Brain microvascular endothelial cell (primary cell): ENCODE measurements at places on chromosomes 5 and 9.

GRCh38 chr5:111277061-111277460 lies 52.9 kb downstream of the CAMK4 start:
- no peak for DNase-seq

DNA sequence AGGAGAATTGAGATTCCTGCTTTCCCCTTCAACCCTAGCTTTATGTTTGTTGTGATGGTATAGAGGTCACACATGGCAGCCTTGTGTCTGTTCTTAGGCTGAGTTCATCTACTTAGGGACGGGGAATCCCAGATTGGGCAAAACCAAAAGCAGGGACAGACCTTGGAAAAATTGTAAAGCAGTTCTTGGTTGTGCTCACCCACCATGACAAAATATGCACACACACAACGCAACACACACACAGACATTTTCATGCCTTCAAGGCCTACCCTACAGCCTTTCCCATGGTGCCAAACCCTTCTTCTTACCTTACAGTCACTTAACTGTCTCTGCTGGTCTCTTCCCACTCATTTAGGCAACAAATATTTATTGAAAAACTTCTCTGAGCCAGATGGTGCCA lies 14.8 kb downstream of the PCDHGC5 start:
- DNase-seq: no peak

DNA sequence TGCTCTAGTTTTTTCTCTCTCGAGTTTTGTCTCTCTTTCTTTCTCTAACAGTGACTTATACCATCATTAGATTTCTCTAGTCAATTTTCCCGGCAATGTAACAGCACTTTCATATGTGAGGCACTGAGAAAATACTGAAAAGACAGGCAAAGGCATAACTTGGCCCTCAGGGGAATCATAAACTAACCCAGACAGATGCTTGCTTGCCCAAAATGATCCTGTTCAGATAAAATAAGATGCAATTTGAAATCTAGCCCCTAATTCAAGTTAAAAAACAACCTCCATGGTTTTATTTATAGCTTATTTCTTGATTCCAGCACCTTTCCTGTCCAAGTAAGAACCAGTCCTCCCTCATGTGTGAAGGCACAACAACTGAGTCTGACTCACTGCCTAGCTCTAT lies 294.6 kb downstream of the GAS1 start:
- DNase-seq: no peak

DNA sequence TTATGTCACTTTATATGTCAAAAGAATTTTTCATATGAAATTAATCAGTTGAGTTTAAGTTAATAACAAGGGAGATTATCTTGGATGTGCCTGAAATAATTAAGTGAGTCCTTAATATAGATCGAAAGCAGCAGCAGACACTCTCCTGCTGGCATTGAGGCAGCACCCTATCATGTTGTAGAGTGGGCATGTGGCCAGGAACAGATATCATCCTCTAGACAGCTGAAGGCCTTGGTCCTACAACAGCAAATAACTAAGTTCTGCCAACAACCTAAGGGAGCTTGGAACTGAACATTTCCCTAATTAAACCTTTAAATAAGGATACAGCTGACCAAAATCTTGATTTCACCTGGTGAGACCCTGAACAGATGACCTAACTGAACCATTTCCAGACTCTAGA lies 25.8 kb upstream of the UGT3A1 start:
- DNase-seq: no peak

DNA sequence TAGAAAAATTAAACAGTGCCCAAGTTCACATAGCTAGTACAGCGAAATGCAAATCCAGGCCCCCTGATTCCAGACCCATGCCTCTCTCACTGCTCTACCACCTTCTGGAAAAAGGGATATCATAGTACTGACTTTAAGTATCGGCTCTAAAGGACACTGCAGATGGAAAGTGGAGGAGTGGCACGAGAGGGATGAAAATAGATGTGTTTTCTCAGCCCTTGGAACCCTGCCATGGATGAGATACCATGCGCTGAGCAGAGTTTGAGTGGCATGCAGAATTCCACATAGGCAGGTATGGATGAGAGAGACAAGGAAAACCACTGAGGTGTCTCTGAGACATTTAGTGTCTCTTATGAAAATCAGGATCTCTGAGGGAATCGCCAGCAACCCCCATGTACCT lies 18.8 kb downstream of the CKMT2 start:
- no peak for DNase-seq

DNA sequence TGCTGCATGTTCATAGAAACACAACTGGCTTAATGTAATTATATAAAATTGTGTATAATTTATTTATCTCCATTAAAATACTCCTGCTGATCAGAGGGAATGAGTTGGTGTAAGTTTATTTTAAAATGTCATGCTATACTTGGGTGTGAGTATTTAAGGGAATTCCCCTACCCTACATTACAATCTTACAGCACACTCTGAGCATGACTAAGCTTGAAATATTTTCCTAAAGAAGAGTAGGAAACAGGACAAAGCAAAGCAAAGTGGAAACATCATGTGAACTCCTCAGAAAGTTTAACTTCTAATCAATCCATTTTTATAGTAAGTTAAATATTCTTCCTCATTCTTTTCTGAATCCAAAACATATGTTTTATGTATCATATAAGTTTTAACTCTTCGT lies 1271.3 kb downstream of the EFNA5 start:
- DNase-seq: peak; percentile 32

DNA sequence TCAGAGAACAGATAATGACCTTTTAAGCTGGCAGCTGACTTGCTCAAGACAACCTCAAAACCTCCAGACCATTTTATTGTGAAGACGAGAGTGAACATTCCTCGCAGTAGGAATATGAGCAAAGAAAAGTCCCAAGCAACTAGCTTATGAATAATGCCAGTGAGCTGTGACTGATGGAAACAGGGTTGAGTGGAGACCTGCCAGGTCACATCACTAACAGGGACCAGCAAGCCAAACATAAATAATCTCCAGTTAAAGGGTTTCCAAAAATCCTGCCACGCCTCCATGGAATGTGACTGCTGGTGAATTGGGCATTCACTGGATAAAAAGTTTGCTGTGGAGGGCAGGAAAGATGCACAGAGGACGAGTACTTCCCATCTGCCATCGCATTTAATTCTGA lies 185.4 kb downstream of the CRB2 start:
- DNase-seq: no peak

GRCh38 chr5:3734632-3735031 lies 139.0 kb downstream of the IRX1 start:
- no peak for DNase-seq

DNA sequence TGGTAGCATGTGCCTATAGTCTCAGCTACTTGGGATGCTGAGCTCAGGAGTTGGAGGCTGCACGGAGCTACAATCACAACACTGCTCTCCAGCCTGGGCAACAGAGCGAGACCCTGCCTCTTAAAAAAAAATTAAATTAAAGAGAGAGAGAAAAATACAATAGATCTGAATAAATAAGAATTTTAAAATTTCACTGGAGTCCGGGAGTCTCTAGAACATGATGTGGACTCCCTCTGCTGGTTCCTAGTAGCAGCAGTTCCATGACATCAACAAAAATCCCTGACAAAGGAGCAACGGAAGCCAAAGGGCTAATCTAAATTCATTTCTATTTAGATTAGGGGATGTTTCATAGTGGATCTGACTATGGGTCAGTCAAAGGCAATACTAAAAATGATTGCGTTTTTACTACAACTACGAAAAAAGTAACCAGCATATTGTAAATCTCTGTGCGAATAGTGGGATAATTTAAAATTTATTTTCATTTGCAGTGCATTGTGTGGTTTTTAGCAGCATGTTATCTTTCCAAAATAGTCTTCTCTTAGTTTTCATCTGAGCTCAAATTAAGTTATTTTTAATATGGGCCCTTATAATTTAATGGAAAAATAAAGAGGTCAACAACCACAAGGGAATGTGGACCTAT lies 6.7 kb downstream of the INIP start:
- DNase-seq: peak; percentile 45

- no peak for DNase-seq
These were observed 32.4 kb downstream of the GNAQ start for GRCh38 chr9:77999231-77999631.

GRCh38 chr5:123438902-123439301 lies 15.7 kb upstream of the CEP120 start:
- peak; percentile 13 for DNase-seq

GRCh38 chr5:84433461-84433860 lies 48.8 kb upstream of the EDIL3 start:
- peak; percentile 53 for DNase-seq

- DNase-seq: peak; percentile 27
These were observed 154.8 kb downstream of the ADAMTS6 start for GRCh38 chr5:65326922-65327321.

- DNase-seq: peak; percentile 56
These were observed 150.9 kb downstream of the OSTF1 start for GRCh38 chr9:75239176-75239575.

DNA sequence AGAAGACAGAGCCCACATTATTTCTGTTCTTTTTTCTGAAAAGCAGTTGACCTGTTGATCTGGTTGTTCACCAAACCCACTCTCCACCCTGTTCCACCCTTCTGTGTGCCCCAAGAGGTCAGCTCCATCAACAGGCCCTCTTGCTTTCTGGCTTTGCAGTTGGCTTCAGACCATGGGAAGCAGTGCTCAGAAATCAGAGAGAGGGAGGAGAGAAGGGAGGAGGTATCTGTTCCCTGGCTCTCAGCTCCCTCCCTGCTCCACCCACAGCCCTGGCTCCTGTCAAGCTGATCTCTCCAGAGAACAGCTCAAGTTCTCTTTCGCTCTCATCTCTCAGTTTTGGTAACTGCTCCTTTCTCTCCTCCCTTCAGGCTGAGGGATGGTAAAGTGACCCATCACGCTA lies 144.2 kb upstream of the RAI14 start:
- DNase-seq: no peak

- DNase-seq: no peak
These were observed 18.5 kb downstream of the CAMSAP1 start for GRCh38 chr9:135888766-135889394.

GRCh38 chr9:95005278-95006143 lies 279.0 kb downstream of the AOPEP start:
- DNase-seq: no peak

- DNase-seq: no peak
These were observed 33.0 kb upstream of the HOMER1 start for GRCh38 chr5:79546782-79547428.

DNA sequence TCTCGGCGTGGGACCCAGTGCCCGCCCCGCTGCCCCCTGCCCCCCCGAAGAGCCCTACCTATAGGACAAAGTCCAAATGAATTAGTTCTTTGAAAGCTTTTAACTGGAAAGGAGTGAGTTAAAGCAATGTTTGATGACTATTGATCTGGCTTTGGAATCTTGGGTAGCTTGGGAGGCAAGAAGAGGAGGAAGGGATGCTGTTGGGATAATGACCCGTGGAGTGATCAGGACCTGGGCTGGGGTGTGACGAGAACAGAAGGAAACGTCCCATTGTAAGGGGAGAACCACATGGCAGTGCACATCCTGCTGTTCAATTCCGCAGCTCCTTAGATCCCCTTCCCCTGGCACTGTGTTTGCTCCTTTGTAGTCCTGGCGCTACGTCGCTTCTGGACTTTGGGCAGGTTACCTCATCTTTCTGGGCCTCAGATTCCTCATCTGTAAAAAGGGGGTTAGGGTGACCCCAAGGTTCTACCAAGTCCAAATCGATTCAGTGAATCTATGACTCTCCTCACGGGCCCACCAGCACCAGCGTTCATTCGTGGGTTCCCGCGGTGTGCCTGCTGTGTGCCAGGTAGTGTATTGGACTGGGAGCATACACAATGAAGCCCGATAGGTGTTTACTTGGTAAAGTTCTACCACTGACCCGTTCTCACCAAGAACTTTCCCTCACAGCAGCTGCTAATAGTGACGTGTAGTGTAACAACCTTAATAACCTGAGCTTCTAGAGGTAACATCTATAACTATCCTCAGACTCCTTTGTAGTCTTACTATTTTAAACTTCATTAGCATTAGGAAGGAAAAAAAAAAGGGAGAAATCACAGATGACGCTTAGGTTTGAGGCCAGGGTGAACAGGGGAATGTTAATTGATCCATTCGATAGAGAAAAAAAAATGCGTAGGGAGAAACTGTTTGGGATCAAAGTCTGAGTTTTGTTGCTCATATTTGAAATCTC lies 1.1 kb upstream of the NADK2 start:
- no peak for DNase-seq

DNA sequence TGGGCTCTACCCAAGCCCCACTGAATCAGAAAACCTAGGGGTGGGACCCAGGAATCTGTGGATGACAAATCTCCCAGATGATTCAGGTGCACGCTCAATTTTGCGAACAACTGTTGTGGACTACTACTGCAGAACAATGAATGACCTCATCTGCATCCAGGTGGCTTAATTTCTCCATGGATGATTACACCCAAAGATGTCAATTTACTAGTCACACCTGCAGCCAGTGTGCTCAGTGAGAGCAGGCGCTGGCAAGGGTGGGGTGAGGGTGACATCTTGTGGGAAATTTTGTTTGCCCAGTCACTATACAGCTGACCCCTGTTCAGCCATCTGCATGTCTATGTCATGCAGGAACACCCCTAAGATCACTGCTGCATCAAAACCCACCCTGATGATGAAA lies 118.2 kb downstream of the ENTREP1 start:
- DNase-seq: no peak

GRCh38 chr9:27367175-27367798 lies 70.3 kb upstream of the EQTN start:
- DNase-seq: no peak

DNA sequence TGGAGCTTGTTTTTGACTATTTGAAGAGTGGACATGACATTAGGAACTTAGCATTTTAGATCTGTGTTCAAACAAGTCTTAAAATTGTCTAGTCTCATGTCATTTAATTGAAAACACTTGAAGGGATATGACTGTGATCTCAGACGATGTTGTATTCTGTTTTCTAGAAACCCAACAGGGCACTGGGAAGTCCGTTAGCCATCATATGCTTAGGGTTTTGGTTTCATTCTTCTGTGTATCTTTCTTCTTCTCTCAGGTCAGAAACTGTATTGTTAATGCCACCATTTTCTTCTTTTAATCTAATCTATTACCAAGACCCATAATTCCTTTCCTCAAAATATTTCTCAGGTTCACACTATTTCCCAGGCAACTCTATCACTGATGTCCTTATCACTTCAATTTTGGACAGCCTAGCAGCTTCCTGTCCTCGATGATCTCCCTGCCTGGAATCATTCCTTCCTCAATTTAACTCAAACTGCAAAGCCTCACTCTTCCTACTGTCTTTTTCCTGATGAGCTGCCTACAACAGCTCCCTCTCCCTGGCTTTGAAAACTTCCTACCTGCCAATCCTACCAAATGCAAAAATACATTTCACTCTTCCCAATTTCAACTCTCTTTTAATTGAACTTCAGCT lies 77.7 kb downstream of the MEF2C start:
- DNase-seq: no peak
